Adrenal gland (tissue), 19 donors: ENCODE measurements at places on chromosomes 4 and X. TPM values are rescaled to one million over a fixed set of nuclear protein-coding genes. Genes with fewer than 3 reads are reported as not detected.

Gene APLN
- 18.5 TPM for total RNA-seq

DNA sequence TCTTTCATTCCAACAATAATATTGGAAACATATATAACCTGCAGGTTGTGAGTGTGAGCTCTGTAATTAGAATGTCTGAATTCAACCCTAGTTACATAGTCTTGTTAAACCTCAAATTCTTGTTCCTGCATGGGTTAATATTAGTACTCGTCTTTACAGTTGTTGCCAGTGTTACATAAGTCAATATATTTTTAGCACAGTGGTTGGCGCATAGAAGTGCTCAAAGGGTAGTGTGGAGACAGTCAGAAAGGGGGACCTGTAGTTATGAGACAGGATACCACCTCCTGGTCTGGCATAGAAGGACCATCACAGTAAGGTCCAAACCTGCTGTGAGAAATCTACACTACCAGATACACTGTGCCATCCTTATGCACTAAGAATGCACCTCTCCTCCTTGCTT lies 1045.9 kb upstream of the SLIT2 start:
- H3K4me3 ChIP-seq: no peak overlapping the region
- DNase-seq: no peak
- H3K27ac ChIP-seq: no peak overlapping the region
- H3K27me3 ChIP-seq: no peaks in the 10 kb centered on the region
- H3K36me3 ChIP-seq: no peaks in the 10 kb centered on the region

DNA sequence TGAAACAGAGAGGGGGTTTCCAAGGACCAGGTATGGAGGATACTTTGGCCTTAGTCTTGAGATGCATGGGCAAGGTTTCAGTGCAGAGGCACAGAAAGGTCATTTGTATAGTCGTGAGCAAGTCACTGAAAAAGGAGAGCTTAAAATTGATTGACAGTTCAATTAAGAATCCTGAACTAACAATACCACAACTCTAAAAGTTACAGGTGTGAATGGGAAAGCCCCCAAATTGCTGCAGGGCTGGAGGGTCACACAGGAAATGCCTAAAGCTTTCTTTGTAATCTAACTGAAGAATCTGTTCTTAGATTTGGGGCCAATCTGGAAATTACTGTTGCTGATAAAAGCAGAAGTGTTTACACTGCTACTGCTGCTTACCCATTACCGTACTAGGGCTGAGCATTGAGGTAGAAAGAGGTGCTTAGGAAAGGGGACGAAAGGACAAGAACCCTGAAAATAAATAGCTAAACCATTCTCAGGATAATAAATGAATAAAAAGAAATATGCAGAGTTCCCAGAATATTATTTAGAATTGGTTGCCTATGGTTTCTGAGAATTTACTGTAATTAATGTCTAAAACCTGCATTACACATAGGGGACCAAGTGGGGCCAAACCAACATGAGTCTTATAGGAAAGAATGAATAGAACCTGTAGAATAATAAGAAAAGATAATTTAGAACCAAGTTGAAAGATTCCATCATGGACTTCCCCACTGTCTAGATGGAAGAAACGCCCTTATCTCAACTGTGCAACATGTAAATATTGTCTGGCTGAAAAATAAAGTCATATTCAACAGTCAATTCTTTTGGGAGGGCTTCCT lies 91.9 kb upstream of the PPP1R2C start:
- no peaks in the 10 kb centered on the region for H3K4me1 ChIP-seq
- no peak for DNase-seq
- peaks cover 3% of the 10 kb centered on the region for H3K27me3 ChIP-seq
- H3K27ac ChIP-seq: no peak overlapping the region
- no peak overlapping the region for H3K4me3 ChIP-seq

DNA sequence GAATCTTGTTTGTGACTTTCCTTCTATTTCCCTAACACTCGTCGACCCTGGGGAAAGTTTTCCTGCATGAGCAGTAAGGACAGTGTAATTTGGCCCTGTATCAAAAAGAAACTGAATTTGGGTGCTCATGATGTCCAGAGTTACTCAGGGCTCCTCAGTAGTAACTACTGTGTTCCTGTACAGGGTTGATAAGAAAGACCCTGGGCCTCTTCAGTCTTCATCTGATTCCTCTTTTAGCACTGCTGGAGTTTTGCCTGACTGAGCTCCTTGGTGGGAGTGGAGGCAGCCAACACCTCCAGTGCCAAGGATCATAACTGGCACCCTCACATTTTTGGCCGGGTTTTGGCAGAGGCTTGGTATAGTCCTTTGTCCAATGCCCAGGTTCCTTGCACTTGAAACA lies 7.1 kb upstream of the AREG start:
- no peak overlapping the region for H3K4me3 ChIP-seq
- no peaks in the 10 kb centered on the region for H3K36me3 ChIP-seq
- H3K27ac ChIP-seq: no peak overlapping the region
- H3K4me1 ChIP-seq: no peaks in the 10 kb centered on the region
